ENCODE measurements at places on chromosomes 3 and 15.

DNA sequence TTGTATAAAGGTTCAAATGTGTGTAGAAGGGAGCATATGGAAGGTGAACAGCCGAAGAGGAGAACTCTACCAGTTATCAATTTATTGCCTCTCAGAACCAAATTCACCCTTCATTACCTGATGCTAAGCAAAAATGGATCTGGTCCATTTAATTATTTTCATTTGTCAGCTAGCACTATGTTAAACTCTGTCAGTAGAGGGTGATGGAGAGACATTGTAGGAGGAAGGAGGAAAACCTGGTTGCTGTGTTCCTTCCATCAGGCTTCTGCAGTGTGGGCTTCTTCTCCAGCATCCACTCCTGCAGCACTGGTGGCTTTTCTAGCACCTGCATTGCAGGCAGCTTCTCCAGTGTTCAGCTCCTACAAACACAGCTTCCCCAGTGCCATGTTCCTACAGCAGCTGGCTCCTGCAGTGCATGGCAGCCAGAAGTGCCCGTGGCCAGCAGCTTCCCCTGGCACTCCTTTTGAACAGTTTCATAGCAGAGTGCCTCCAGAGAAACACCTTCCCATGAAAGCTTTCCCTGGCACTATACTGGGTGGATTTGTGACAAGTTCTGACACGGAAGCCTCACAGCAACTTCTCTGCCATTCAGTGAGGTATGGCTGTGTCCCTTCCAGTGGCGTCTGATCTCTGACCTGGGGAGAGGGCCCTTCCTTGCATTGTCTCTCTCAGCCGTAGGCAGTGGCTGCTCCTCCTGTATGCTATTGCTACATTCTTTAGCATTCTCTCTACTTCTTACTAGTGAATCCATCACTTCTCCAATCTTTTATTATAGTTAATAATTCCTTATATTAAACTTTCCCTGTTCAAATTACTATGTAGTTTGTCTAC, 14.6 kb upstream of the IL17RD start:
- no peak for DNase-seq

DNA sequence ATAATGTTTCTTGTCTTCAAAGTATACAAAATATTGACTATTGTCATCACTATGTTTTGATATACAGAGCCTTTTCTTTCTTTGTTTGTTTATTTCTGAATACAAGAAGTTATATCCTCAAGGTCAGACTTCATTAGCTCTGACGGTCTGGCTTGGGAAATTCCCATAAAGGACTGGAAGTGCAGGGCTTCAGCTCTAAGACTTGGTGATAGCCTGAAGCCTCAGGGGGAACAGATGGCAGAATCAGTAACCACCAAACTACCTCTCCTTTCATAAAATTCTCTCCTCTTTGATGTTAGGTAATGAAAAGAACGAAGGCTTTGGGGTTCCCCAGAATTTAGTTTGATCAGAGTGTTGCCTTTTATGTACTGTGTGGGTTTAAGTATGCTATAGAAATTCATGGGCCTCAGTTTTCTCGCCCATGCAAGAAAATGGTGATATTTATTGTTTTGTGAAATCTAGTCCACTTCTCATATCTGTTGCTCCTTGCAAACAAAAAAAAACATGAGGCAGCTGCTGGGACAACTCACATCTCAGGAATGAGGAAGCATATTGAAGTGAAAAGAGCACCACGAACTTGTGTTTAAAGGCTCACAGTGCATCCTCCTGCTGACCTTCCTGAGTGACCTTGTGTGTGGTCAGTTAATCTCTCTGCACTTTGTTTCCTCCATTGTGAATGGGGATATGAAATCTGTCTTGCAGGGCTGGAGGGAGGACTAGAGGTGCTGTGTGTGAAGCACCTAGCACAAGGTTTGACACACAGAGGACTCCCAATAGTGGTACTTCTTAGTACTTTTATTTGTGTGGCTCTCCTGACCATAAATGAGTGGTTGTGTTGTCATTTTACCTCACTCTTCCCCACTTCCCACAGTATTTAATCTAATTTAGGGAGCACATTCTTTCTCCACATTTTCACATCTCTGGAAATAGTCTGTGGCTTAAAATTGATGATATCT, 569.8 kb upstream of the IL12A start:
- peak; percentile 53 for DNase-seq

DNA sequence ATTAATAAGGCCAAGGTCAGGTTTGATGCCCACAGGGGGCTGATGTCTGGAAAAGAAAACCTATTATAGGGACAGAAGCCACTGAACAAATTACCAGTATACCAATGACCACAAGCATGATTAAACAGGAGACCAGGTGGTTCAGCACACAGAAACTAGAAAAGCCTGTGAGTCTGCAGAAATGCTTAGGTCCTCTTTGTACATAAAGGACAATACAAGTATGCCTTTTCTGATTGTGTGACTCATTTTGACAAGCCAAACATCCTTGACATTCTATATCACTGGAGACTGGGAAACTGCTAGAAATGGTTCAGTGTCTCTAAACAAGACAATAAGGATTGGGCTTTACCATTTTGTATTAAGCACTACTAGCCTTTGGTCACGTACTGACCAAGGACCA, 113.2 kb upstream of the MYO5C start:
- DNase-seq: no peak

DNA sequence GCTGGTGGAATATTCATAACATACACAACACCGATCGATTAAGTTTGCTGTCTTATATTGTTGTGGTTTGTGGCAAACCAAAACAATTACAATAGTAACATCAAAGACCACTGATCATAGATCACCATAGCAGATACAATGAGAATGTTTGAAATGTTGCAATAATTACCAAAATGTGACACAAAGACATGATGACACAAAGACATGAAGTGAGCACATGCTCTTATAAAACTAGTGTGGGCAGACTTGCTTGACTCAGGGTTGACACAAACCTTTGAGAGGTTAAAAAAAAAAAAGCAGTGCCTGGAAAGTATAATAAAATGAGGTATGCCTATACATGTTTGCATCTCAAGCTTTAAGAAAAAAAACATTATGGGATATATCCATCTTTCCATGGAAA, 130.3 kb downstream of the NR1I2 start:
- peak; percentile 8 for DNase-seq

- DNase-seq: peak; percentile 36
Observed at GRCh38 chr15:78739996-78740903, 71.0 kb downstream of the ADAMTS7 start.

- no peak for DNase-seq
Observed at GRCh38 chr3:45353070-45353469, 35.3 kb upstream of the LARS2 start.

GRCh38 chr3:100400419-100400779, 490 bp downstream of the TOMM70 start:
- DNase-seq: no peak

DNA sequence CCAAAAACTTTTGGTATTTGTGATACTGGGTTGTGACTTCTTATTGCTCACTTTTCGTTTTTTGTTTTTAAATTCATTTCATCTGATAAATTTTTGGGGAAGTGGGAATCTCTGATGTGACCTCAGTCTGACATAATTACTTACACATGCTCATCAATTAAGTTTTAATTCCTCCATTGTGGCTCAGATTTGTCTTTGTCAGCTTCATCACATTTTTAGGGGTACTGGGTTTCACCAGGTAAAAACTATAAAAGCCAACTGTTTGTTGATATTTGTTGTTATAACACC, 425.3 kb upstream of the TGFBR2 start:
- no peak for DNase-seq

DNA sequence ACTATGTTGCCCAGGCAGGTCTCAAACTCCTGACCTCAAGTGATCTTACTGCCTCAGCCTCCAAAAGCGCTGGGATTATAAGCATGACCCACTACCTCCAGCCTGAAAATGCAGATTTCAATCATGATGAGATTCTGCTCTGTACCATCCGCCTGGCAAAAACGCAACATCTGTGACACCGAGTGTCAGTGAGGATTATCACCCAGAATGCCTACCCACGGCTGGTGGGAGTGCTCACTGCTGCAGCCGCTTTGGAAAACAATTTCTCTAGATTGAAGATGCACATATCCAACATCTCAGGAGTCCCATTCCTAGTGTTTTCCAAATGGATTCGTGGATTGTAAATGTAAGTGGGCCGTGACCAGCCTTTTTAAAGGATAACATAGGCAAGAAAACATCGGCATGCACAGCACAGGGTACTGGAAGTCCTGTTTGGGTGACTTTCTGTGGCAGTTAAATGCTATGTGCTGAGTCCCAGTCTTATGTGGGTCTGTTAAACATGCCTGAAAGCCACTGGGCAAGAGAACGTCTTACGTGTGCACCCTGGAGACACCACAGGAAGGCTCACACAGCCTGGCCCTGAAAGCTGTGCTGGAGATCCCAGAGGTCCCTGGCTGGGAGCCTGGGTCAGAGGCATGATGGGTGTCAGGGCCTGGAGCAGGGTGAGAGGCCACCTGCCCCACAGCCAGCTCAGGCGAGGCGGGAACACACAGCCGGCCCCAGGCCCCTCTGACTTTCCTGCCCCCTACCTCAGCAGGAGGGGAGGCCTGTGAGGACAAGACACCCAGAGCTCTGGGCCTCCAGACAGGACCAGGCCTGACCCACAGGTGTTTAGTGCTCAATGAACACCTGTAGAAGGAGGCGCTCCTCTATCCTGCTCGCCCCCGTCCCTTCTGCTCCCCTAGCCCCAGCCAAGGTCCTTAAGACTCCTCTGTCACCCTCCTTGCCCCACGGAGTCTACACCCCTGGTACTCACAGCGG, 918 bp downstream of the PRSS50 start:
- no peak for DNase-seq

DNA sequence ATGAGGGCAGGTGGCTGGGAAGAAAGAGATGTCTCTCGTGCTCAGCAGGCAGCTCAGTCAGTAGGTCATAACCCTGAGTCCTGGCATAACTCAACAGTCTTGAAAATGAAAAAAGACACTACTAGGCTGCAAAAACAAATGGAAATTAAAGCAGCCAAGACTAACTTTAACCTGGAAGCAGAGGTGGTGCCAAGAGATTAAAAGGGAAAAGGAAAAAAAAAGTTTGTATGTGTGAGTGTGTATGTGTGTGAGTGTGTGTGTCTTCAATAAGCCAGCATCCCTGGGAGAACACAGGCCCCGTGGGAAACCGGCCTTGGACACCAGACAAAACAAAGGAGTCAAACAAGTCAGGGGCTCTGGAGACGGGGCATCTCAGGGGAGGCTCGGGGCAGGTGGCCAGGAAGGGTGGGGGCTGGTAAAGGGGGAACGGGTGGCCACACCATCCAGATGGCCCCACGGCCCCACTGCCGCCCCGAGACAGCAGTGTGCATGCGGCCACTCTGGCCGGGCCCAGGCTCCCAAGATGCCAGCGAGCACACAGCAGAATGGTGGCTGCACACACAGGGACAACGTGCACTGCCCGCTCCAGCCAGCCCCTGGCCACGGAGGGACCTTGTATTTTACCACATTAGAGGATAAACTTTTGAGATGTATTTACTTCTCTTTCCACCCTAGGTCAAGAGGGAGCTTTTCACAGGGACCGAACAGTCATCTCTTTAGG, 23.8 kb downstream of the CYFIP1 start:
- DNase-seq: no peak

- peak; percentile 82 for DNase-seq
Observed at GRCh38 chr3:119295816-119296726, 1.9 kb downstream of the ARHGAP31 start.

All from AG10803 (cell line).